ENCODE measurements at places on chromosomes 12 and 14.

- peak; percentile 23 for DNase-seq
Observed at GRCh38 chr14:70073924-70074566, 114.7 kb downstream of the SLC8A3 start.

DNA sequence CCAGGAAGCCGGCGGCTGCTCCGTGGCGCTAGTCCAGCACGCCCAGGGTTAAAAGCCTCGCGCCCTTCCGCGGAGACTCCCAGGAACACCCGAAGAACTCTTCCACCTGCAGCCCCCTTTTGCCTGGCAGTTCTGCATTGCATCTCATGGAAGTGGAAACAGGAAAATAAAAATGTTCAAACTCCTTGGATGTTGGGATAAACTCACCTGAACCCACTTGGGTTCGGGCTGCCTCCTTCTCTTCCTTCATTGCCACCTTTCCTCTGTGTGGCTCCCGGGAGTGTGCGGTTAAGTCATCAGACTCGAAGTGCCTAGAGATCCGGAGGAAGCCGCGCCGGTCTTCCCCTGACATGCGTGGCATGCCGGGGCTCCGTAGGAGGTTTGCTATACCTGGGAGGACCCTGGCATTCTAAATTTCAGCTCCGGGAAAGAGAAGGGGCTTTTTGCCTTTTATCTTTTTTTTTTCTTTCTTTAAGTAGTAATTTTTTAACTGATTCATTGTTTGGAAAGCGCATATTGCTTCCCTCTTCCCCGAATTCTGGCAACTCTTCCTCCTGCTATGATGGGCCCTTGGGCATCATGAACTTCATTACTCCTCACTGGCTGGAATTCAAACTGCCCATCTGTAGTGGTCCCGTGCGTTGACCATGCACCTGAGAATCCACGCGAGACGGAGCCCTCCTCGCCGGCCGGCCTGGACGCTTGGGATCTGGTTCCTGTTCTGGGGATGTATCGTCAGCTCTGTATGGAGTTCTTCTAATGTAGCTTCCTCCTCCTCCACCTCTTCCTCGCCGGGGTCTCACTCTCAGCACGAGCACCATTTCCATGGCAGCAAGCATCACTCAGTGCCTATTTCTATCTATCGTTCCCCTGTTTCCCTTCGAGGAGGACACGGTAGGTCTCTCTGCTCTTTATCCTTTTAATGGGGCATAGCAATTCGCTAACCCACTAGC lies 931.4 kb downstream of the DIO2 start:
- DNase-seq = no peak

- DNase-seq = no peak
Observed at GRCh38 chr12:131644481-131644880, 66.4 kb upstream of the SFSWAP start.

- DNase-seq = no peak
Observed at GRCh38 chr14:23070262-23071129, 13.2 kb upstream of the CDH24 start.

DNA sequence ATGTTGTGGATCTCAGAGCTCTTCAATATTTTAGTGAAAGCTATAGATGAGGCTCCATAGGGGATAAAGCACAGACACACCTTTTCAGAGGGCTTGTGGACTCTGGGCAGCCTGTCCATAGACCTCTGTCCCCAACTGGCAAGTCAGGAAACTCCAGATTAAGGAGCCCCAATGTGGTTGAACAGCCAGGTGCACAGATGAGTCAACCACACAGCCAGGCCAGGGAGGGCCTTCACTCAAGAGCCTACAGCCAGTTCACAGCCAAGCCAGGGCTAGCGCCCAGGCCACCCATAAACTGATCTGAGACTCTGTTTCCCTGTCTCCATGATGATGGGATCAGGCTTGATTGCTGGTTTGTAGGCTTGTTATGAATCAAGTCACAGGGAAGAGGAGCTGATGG lies 1.0 kb upstream of the BDKRB2 start:
- DNase-seq = no peak

DNA sequence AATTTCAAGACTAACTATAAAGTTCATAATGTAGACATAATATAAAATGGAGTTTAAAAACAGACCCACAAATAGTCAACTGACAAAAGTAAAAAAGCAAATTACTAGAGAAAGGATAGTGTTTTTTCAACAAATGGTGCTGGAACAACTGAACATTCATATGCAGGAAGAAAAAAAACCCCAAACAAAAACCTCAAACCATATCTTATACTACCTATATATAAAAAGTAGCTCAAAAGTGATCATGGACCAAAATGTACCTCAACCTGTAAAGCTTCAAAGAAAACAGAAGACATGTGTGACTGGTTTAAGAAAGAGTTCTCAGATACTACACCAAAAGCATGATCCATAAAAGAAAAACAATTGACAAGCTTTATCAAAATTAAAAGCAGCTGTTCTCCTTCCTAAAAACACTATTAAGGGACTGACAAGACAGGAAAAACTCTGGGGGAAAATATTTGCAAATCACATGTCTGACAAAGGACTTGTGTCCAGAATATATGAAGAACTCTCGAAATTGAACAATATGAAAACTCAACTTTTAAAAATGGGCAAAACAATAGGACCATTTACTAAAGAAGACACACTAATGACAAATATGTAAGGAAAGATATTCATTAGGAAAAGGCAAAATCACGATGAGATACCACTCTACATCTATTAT lies 22.7 kb upstream of the ARID4A start:
- DNase-seq = no peak

- no peak for DNase-seq
Observed at GRCh38 chr12:88870000-88870737, 289.9 kb upstream of the KITLG start.

DNA sequence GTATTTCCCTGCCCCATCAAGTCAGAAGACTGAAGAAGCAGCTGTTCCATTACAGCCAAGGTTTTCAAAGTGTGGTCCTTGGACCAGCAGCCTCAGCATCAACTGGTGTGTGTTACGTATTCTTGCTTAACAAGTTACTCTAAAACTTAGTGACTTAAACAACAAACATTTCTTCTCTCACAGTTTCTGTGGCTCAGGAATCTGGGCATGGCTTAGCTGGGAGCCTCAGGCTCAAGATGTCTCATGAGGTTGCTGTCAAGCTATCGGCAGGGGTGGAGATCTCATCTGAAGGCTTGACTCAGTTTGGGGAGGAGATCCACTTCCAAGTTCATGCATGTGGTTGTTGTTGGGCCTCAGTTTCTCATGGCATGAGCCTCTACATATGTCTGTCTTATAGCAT lies 174.5 kb downstream of the KTN1 start:
- DNase-seq = no peak

DNA sequence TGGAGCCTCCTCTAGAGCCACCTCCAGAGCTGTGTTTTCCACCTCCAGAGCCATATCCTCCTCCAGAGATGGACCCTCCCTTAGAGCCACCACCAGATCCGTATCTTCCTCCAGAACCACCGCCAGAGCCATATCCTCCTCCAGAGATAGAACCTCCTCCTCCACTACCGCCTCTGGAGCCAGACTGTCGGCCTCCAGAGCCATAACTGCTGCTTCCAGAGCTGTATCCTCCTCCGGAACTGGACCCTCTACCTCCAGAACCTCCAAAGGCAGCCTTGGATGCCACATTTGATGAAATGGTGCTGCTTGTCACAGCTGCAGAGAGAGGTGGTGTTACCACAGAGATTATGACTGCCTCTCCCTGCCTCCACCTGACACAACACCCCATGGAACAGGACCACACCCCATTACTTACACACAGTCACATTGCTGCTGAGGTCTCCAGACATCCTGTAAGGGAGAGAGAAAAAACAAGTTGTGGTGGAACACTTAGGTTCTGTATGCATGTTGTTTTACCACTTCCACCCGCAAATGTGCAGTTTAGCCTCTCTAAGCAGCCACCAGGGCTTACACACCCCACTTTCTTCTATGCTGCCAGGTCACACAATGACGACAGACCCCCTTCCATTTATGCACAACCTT lies 6.8 kb downstream of the KRT2 start:
- no peak for DNase-seq

DNA sequence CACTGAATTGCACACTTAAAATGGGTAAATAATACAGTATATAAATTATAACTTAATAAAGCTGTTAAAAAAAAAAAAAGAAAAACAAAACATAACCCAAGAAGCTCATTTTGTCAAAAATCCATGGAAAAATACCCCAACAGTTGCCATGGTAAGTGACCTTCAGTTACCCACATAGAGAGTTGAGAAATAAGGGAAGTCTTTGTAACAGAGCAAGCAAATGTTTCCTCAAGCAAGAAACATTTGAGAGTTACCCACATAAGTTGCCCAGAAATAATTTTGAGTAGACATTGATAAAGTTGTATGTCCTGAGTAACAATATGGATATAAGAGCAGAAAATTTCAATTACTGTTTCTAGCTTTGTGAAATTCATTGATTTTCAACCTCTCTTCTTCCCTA lies 227.4 kb downstream of the CCDC59 start:
- no peak for DNase-seq

DNA sequence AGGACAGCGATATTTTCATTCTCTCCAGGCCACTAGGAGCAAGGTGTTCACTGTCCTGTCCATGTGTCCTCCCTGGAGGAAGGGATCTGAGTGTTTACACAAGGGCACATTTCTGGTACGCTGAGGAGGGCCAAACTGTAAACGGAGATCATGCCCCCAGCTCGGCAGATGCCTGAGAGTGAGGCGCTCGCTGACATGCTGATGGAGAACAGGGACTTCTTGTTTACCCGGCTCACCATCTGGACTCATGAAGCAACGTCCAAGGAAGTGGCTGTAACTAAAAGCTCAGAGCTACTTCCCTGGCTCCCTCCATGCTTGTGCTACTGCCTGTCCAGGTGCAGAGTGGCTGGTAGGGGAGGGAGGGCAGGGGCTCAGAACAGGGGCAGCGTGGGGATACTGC lies 43.4 kb upstream of the KCNA1 start:
- DNase-seq = no peak

DNA sequence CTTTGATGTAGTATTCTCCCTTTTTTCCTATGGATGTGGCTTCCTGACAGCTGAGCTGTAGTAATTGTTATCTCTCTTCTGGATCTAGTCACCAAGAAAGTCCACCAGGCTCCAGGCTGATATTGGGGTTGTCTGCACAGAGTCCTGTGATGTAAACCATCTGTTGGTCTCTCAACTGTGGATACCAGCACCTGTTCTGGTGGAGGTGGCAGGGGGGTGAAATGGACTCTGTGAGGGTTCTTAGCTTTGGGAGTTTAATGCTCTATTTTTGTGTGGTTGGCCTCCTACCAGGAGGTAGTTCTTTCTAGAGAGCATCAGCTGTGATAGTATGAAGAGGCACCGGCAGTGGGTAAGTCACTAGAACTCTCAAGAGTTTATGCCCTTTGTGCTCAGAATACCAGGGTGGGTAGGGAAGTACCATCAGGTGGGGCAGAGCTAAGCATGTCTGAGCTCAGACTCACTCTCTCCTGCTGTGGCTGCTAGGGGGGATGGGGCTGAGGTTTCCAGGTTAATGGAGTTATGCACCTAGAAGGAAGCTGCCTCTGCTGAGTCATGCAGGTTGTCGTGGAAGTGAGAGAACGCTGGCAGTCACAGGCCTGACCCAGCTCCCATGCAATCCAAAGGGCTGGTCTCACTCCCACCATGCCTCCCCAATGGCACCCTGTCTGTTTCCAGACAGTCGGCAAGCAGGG lies 3.0 kb upstream of the TAS2R14 start:
- DNase-seq = no peak

GRCh38 chr12:33116284-33116683 lies 219.7 kb upstream of the PKP2 start:
- DNase-seq = no peak

DNA sequence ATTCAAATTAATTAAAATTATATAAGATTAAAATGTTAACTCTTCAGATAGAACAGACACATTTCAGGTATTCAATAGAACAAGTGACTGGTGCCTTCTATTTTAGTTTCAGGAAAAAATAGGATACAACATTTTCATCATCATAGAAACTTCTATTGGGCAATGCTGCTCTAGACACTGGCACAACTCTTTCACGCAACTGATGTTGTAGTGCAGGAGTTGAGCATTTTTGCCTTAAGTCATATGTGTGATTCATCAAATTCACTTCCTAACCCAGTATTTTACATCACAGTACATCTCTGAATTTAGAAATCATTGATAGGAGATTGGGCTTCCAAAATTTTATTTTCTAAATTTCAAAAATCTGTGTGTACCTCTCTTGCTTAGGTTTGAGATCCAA lies 215.4 kb upstream of the DIO2 start:
- no peak for DNase-seq

DNA sequence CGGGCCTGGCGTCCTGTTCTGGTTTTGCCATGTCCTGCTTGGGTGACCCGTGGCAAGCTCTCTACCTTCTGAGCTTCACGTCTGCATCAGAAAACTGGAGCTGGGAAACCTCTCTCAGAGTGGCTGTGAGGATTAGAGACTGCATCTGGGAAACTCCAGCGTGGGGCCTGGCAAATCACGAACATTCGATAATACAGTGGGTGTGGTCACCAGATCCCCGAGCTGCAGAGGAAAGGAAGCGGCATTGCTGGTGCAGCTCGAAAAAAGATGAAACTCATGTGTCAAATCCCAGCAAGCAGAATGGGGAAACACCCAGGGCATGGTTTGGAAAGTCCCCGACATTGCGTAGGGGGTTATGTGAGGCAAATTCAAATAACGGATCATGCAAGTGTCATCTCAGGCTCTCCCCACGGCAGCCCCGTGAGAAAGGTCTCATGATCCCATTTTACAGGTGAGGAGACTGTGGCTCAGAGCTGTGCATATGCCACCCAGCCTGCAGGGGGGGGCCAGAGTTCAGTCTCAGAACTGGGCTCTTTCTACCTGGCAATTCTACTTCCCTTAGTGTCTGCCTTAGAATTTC lies 98.1 kb upstream of the VRK1 start:
- no peak for DNase-seq

- DNase-seq = no peak
Observed at GRCh38 chr12:51836041-51836826, 12.3 kb downstream of the FIGNL2 start.

- no peak for DNase-seq
Observed at GRCh38 chr12:68231229-68231628, 5.6 kb upstream of the IL26 start.

GRCh38 chr12:98351784-98352183 lies 163.6 kb upstream of the TMPO start:
- no peak for DNase-seq

GRCh38 chr14:100531152-100532121 lies 55.8 kb downstream of the BEGAIN start:
- DNase-seq = no peak

DNA sequence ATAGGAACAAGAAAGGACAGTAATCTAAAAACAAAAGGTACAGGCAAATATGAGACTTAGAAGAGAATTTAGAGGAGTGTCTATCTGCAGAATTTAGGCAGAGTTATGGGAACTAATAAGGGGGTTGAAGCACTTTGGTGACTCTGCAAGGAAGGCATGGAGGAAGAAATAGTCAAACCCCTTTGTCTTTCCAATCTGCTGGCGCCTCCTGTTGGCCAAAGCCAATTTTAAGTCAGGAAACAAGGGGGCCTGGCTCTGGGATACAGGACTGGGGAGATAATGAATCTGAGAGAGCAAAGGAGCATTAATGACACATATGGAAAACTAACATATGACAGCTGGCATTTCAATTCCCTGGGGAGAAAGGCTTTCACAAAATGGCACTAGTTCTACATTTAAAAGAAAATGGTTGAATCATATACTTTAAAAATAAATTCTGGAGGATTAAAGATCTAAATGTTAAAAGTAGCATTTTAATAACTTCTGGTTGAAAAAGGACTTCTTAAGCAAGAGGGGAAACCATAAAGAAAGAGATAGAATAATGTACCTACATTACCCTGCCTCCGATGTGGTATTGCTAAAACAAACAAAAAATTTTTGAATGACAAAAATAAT lies 48.5 kb upstream of the CSRP2 start:
- no peak for DNase-seq

Data from astrocyte of the cerebellum (primary cell).